D341Med (cell line): ENCODE measurements at places on chromosomes 7 and 10.

- no peak for DNase-seq
Observed at GRCh38 chr10:110113670-110114337, 93.6 kb upstream of the MXI1 start.

GRCh38 chr7:18038382-18038781, 10.7 kb upstream of the PRPS1L1 start:
- DNase-seq = no peak

DNA sequence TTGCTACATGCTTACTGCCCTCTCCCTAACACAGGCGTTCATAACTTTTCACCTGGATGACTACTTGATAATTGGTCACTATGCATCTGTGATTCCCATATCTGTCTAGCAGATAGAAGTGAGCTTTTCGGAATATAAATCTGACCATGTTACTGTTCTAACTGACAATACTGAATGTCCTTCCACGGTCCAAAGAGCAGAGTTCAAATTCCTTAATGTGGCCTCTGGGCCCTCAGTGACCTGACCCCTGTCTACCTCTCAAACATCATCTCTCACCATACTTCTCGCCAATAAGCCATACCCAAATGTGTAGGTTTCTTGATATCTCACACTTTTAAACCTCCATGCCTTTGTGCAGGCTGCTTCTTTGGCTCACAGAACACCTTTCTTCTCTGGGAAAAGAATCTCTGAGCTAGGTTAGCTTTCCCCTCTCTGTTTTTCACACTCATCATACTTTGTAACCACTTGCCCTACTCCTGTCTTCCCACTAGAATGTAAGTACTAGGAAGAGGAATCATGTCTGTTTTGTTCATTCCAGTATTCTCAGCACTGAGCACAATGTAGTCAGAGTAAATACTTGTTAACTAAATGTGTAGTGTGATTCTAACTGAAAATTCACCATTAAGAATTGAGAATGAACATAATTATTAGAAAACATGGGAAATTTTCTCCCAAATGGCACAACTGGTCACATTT, 39.2 kb upstream of the LRRC17 start:
- no peak for DNase-seq

DNA sequence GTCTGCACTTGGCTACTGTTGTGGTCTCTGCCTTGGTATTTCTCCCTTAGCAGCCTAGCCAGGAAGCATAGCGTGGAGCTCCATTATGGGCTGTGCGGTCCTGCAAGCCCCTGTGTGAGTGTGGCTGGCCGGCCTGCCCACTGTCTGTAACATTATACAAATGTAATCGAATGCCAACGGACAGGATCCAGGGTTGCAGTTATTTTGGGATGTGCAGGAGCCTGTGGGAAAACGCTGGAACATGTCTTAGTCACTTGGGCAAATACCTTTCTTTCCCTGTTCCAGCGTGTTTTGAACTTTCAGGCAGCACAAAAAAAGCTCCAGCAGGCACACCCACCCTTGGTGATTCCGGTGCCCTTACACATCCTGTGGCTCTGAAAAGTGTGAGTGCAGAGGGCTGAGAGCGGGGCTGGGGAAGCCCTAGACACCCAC, 29.5 kb downstream of the BAG3 start:
- no peak for DNase-seq

DNA sequence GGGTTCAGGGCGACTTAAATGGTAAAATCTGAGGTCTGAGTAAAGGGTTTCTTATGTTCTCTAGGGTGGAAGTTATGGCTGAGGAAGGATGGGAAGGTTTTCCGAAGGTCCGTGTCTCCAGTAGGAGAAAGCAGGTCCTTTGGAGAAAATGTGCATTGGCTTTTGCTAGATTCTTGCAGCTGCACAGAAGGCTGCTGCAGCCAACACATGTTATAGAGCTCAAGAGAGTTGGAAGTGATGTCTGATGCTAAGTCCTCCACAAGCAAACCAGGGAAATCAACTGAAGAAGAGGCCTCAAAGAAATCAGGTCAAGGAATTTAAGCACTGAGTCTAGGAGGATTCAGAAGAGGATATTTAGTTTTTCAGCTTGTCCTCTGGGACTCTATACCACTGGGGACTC, 404.6 kb downstream of the LRMDA start:
- DNase-seq = no peak

DNA sequence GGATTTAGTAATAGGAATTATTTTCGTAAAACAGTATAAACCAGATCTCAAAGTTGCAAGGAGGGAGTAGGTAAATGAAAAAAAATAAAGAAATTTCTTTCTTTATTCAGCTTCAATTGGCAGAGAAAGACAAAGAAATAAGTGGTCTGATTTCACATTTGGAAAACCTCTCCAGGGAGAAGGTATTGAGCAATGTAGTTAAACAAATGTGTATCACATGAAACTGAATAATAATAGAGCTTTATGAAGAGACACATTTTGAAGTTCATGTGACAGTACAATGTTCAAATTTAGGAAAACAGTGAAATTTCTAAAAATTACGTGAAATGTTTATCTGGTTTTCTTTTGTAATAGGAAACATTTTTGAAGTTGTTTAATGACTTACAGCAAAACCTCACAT, 63.0 kb downstream of the TAX1BP1 start:
- no peak for DNase-seq

GRCh38 chr7:125877246-125877645, 947.6 kb upstream of the POT1 start:
- DNase-seq = no peak

DNA sequence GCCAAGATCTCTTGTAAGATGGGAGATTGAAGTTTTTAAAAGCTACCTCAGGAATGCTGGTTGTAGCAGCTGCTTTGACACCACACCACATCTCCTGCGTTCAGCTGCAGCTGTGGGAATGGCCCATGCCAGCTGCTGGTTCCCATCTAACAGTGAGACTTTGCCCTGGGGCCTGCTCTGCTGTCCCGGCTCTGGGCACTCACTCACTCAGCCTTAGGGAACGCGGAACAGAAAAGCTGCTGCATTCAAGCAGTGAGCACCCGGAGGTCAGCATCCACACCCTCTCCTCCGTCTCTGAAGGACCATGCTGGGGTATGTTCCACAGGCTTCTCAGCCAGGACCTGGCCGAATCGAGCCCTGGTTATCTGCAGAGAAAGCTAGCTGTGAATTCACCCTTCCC, 197.1 kb upstream of the CXCL12 start:
- DNase-seq = no peak

- DNase-seq = peak; percentile 68
Observed at GRCh38 chr7:74174606-74175082, 488 bp downstream of the EIF4H start.

DNA sequence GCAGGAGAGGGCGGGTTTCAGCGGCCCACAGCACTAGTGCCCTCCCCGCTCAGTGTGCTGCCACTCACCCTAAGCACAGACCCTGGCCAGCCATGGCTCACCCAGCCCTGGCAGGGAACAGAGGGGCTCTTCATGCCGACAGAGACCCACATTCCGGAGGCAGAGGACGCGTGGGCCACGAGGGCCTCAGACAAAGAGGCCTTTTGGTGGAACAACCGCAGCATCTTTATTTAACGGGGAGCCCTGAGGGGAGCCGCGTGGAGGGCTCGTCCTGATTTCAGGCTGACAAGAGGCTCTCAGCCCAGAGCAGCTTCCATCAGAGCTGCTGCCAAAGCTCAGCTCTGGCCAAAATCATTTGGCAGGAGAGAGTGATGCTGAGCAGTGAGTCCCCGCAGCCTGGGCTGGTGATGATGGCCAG, 127.8 kb downstream of the SH3PXD2A start:
- DNase-seq = no peak

DNA sequence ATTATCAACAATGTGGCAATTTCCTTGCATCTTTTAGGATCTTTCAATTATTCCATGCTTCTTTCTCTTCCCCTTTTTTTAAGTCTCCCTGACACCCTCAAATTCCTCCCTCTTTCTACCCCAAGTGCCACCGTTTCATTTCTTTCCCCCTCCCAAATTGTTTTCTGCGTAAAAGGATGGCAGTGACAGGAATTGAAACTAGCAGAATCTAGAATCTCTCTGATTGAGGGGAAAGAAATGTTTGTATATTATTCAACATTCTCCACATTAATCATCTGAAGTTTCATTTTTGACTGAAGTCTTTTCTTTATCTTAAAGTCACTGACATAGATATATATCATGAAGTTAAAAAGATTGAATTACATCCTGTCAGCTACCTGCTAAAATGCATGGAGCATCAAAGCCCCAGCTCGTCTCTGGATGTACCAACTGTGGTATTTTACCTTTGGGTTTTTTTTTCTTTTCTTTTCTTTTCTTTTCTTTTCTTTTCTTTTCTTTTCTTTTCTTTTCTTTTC, 633.5 kb downstream of the SORCS3 start:
- DNase-seq = no peak
